ENCODE measurements at places on chromosomes 16 and 17.

GRCh38 chr17:58184308-58184985, 8.1 kb upstream of the EPX start:
- DNase-seq = peak; percentile 29

DNA sequence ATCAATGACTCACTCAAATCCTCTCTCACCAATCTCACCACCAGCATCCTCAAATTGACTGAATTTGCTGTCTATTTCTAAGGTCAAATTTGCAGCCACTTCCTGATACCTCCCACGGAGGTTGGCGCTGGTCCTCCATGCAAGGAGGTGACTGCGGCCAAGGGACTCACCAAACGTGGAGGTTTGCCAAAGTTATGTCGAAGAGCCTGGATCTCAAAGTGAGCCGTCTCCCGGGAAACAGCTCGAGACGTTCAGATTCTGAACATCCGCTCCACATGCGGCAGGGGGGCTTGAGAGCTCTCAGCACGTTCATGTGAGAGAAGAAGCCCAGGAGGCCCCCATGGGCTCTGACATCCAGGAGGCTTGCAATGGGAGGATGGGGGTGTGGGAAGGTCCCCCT, 22.6 kb downstream of the LGALS3BP start:
- DNase-seq = peak; percentile 62

GRCh38 chr17:29176558-29177351, 3.4 kb downstream of the MYO18A start:
- no peak for DNase-seq

DNA sequence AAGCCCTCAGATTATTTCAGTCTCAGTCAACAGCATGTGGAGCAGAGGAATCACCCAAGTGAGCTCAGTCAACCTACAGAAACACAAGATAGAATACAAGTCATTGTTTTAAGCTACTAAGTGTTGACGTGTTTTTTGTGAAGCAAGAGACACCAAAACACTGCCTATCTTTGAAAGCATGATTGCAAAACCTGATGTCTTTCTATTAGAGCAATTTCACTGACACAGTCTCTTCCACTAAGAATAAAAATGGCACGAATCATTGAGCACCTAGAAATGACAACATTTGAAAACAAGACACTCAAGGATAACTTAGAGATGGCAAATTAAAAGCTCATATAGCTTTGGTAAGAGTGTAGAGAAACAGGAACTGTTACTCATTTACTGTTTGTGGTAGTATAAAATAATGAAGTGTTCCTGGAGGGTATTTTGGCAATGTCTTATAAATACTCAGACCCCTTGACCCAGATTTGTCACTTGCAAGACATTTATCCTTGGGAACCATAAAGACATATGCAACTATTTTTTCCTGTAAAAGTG, 407.1 kb upstream of the XYLT1 start:
- DNase-seq = no peak

DNA sequence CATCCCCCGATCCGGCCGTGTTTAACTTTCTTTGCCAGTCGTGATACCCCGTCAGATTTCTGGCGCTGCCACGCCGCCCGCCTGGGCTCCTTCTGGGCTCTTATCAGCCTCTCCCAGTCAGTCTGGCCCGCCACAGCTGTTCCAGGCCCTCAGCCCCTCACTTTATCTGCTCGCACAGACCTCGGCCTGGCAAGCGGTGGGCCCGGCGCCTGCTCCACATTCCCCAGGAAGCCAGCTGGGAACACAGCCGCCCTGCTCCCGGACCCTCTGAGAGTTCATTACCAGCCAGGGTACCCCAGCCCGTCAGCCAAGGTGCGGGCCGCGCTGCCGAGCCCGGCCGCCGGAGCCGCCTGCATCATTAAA, 157.5 kb downstream of the ZNF423 start:
- DNase-seq = no peak

DNA sequence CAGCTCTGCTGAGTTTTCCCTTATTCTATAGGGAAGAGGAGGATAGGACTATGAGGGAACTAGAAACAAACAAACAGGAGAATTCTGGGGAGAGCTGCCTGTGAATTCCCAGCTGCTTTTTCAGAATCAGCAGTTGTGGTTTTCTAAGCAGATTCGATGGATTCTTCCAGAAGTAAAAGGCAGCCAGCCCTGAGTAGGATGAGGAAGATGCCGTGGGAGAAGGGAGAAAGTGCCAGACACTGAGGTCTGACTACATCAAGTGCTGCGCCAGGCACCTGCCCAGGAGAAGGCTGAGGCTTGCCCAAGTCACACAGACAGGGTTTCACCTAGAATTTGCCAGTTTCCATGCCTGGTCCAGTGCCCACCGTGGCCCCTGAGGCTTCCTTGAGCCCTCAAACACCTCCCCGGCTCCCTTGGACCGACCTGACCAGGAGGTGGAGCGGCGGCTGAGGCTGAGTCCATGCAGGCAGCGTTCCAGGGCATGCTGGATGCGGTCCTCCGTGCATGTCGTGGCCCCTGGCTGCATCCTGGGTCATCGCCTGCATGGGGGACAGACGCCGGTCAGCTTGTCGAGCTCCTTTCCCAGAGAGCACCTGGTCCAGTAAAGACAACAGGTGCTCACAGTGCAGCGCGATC, 43.6 kb upstream of the PIK3R6 start:
- no peak for DNase-seq

DNA sequence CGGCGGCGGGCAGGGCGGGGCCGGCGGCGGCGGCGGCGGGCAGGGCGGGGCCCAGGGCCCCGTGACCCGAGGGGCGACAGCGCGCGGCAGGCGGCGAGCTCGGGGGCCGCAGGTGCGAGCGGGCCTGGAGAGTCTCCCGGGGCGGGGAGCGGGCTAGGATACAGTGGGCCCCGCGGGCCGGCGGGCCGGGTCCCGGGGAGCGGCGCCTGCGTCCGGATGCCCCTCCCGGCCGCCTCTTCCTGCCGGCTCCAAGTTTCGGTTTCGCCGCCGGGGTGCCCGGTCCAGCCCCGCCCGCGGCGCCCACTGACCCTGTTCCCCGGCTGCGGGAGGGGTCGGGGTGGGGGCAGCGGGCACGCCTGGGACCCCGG, at the start of gene RNF213:
Gene RNF213, plus strand, starts transcription at position 62 of the 368 bp plus-strand sequence. CDS start 2,830 bp downstream, outside the sequence.
- DNase-seq = no peak

DNA sequence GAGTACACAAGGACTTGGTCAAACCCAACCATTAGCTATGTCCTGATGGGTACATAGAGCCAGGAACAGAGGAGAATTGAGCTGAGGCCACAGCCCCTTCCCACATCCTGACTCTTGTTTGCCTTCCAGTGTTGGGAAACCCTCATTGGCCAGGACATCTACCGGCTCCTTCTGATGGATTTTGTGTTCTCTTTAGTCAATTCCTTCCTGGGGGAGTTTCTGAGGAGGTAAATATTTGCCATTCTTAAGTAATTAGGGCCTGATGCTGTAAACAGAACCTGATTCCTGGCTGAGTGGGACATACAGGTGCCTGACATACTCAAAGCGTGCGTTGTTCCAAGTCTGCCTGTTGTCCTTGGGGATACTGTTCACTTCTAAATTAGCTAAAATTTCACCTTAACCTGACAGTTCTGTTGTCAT, 42.6 kb downstream of the GDE1 start:
- DNase-seq = no peak

DNA sequence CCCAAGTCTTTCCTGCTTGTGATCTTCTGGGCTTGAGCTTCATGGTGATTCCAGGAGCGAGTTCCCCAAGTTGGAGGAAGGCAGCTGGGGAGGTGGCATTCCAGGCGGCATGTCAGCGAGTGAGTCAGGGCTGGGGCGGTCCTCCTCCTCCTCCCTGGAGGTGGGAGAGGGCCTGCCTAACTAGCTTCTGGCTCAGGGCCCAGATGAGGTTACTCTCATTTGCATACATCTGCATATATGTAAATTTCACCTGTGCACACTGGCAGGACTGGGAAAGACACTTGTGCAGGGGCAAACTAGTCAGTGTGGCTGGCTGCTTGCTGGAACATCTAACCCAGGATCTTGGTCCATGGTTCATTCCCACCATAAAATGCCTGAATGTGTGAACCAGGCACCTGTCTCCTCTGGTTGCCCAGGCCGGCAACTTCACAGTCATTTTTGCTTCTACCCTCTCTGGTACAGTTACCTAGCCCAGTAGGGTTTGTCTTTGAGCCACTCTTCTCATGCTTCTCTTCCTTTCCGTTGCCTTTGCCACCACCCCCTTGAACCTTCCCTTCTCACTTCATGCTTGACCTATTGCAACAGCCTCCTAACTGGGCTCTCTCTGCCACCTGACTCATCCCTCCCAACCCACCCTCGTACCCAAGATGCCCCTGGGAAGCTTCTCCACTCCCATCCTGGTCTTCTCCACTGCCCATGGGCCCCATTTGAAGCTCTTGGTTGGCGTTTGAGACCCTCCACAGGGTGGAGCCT, 9.6 kb upstream of the DLX4 start:
- DNase-seq = no peak

DNA sequence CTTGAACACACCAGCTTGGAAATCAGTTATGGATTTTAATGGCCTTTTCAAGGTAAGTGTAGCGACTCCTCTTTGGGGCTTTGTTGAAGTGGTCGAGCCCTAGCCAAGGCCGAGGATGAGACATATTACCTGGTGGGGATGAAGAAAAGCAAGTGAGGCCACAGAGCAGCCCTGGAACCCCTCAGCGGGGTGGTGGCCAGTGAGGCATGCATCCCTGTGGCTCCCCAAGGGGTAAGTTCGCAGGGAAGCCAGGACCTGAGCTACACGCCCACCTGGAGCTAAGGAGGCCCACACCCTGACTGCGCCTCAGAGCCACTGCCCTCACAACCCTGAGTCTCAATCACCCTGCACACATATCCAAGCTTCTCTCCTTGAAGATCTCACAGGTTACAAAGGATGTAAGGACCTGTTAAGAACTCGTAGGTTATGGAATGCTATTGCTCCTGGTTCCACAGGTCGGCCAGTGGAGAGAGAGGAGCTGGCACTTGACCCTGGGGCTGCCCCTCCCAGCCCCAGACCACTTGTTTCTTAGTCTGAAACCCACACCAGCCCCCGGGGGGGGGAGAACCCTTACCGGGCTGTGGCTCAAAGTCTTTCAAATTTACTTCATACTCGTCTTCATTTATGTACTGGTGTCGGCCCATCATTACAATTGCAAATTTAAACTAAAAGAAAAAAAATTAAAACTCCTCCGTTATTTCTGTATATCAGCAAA, 12.0 kb downstream of the LITAFD start:
- no peak for DNase-seq

DNA sequence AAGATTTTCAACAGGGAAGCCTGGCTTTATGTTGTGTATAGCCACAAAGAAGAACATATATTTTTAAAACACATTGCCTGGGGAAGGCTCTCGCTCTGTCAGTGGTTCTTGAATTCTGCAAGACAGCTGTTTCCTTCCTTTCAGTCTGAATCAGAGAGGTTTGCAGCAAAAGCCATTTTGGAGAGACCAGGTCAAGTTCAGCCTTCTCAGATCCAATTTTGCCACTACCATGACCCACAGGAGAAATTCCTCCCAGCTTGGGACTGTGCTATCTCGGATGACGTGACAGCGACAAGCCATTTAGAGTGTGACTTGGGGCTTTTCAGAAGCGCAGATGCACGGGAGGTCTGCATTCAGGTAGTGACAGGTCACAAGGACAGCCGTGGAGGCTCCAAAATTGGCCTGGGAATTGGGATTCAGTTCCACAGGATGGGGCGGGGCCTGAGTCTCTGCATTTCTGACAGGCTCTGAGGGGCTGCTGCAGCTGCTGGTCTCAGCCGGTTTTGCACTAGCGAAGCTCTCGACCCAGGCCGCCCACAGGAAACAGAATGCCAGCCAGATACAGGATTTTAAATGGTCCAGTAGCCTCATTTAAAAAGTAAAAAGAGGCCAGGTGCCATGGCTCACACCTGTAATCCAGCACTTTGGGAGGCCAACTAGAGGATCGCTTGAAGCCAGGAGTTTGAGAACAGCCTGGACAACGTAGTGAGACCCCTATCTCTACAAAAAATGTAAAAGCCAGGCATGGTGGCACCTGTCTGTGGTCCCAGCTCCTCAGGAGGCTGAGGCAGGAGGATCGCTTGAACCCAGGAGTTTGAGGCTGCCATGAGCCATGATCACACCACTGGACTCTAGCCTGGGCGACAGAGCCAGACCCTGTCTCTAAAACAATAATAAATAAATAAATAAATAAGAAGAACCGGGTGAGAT, 196.6 kb upstream of the CIBAR2 start:
- DNase-seq = no peak

DNA sequence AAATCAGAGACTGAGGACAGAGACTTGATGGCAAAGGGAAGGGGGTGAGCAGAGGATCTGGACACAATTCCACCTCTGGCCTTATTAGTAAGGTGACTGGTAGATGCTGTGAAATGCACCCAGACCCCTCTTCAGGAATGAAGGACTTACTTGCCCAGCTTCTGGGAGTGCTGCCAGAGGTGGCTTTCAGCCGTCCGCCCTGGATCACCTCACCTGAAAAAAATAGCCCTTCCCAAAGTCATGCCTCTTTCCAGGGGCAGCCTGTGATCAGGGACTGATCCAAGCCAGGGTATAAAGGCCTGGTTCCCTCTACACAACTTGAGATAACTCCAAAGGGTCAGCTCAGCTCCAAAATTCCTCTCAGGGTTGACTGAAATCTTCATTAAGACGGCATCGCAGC, 20.4 kb upstream of the TMEM220 start:
- no peak for DNase-seq

DNA sequence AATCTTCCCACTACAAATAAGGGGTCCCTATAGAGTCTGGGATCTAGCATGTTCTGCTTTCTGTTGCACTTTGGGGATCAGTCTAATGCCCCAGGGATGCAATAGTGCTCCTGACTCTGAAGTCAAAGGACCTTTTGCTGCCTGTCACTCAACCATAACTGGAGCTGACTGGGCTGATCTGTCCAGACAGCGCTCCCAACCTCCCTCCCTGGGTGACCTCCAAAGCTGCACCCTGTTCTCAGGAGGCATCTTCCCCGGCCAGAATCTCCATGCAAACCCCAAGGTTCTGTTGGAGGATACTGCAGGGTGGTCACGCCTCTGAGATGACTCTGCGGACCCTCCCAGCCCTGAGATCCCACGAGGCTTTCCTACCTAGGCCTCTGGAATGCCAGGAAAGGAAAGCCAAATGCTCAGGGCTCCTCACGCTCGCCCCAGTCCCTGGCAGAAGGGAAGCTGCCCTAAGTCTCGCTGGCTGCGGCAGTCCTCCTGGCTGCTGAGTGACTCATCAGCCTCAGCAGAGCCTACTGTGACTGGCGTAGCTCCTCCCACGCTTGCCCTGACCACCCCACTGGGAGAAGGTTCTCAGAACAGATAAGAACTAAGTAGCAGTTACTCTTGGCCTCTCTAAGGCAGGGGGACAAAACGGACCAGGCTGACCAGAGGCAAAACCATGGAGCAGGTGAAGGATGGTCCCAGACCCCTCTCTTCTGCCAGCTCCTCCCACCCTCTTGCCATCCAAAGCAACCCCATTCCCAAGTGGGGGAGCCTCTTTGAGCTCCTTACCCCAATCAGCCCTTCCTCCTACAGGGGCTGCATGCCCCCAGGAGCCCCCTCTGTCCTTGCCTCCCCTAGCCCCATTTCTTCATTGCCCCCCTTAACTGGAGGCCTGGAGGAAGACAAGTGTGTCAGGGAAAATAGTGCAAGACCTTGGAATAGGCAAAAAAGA, 124.1 kb upstream of the TNRC6C start:
- DNase-seq = peak; percentile 62

GRCh38 chr17:50684612-50685333, 22.9 kb downstream of the ANKRD40 start:
- no peak for DNase-seq

- no peak for DNase-seq
These were observed 107.4 kb upstream of the ANKFN1 start for GRCh38 chr17:56045872-56046271.

- peak; percentile 0 for DNase-seq
These were observed 4.3 kb downstream of the SPDYE4 start for GRCh38 chr17:8753976-8754440.
